ENCODE measurements at places on chromosomes 2 and 18. TPM values are rescaled to one million over a fixed set of nuclear protein-coding genes. Genes with fewer than 3 reads are reported as not detected.

- no peaks in the 10 kb centered on the region for H3K27me3 ChIP-seq
- no peak overlapping the region for H3K27ac ChIP-seq
- no peak for DNase-seq
- no peaks in the 10 kb centered on the region for H3K36me3 ChIP-seq
- no peak overlapping the region for H3K4me3 ChIP-seq
Measured at GRCh38 chr18:40529478-40529877, 1425.6 kb upstream of the PIK3C3 start.

DNA sequence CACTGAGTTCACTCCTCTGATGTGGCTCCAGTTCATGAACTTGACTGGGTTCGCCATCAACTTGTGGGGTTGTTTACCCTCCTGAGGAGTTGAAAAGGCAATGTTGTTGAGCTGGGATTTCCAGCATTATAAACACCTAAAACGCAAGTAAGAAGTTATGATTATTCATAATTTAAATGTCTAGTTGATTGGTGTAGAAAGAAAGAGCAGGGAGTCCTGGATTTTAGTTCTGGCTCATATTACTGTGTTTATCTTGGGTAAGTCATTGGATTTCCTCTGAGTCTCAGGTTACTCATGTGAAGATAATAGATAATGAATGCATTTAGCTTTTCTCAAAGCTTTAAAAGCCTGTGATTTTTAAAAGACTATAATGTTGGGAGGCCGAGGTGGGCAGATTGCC lies 438.0 kb upstream of the CDH20 start:
- no peaks in the 10 kb centered on the region for H3K36me3 ChIP-seq
- H3K4me1 ChIP-seq: no peaks in the 10 kb centered on the region

DNA sequence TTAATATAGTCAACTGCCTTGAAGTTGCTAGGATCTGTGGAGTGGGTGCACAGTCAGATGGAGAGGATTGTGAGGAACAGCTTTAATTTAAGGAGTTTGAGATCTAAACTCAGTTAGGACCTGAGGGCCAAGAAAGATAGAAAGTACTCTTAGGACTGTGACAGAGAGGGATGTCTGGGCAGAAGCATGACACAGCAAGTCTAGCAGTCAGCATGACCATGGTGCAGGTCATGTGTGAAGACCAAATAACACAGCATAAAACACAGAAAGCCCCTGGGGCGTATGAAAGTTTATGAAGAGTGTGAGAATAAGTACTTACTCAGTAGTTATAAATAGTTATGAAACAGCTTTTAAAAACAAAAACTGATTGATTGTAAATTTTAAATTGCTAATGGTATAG lies 107.2 kb downstream of the GALNT1 start:
- no peak overlapping the region for H3K4me3 ChIP-seq
- H3K4me1 ChIP-seq: no peaks in the 10 kb centered on the region
- no peak overlapping the region for H3K27ac ChIP-seq

DNA sequence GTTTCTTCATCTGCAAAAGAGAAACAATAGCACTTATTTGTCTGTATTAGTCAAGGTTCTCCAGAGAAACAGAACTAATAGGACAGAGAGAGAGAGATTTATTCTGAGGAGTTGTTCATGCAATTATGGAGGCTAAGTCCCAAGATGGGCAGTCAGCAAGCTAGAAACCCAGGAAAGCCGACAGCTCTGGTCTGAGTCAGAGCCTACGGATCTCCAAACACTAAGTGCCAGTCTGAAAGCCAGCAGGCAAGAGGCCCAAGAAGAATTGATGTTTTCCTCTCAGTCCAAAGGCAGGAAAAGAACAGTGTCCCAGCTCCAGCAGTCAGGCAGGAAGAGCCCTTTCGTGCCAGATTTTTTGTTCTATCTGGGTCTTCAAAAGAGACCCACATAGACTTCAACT lies 36.5 kb upstream of the SLC66A3 start:
- H3K27ac ChIP-seq: no peak overlapping the region
- H3K4me1 ChIP-seq: no peaks in the 10 kb centered on the region
- no peaks in the 10 kb centered on the region for H3K27me3 ChIP-seq
- H3K36me3 ChIP-seq: no peaks in the 10 kb centered on the region

- H3K27ac ChIP-seq: no peak overlapping the region
- no peak for DNase-seq
- peaks cover 13% of the 10 kb centered on the region for H3K36me3 ChIP-seq
- no peak overlapping the region for H3K4me3 ChIP-seq
Measured at GRCh38 chr18:48942554-48943261, 8.1 kb downstream of the SMAD7 start.

GRCh38 chr2:127421871-127422558 lies 3.8 kb downstream of the PROC start:
- DNase-seq: no peak
- H3K27me3 ChIP-seq: peaks cover 46% of the 10 kb centered on the region
- no peak overlapping the region for H3K27ac ChIP-seq
- H3K4me1 ChIP-seq: peaks cover 19% of the 10 kb centered on the region

- no peak overlapping the region for H3K27ac ChIP-seq
- no peaks in the 10 kb centered on the region for H3K27me3 ChIP-seq
- DNase-seq: no peak
- no peak overlapping the region for H3K4me3 ChIP-seq
- H3K36me3 ChIP-seq: no peaks in the 10 kb centered on the region
Measured at GRCh38 chr2:55168221-55169154, 63.6 kb downstream of the CLHC1 start.

TOGARAM2 gene
- polyA plus RNA-seq: 7.4 TPM

RAB27B gene
- polyA plus RNA-seq: 0.54 TPM
